GM23338 (cell line): ENCODE measurements at places on chromosomes 6 and 20. TPM values are rescaled to one million over a fixed set of nuclear protein-coding genes. Genes with fewer than 3 reads are reported as not detected.
A peak's percentile ranks its signal among the peaks of the same experiment; 100 is the strongest.

Gene C6orf141
- total RNA-seq: 4.0 and 5.2 TPM in 2 replicates

- no peak for DNase-seq
Observed at GRCh38 chr6:25360621-25361020, 81.4 kb downstream of the CARMIL1 start.

- peak; percentile 28 for DNase-seq
Observed at GRCh38 chr6:38264605-38265004, 375.1 kb downstream of the BTBD9 start.

- peak; percentile 59 for DNase-seq
Observed at GRCh38 chr6:25280344-25281074, 1.3 kb downstream of the CARMIL1 start.

Gene XKR7
- total RNA-seq: 3.0 and 3.9 TPM in 2 replicates

DNA sequence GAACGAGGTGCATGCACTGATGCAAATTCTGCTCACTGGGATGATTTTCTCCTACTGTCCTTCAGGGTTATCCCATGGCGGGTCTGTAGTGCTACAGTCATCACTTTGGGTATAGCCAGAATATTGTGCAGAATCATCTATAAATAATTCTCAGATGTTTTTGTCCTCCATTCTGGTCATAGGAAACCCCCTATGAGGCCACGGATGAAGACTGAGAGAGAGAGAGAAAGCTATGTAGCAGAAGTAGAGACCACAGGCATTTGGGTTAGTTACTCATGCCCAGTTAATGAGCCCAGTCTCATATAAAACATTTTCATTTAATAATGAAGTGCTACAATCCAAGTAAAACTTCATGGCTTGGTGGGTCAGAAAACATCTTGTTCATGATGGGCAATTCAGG, 145.1 kb upstream of the PLN start:
- no peak for DNase-seq

Gene RWDD2A
- 2.6 and 3.1 TPM in 2 replicates for total RNA-seq

- DNase-seq: no peak
Observed at GRCh38 chr20:45695496-45695895, 6.3 kb upstream of the WFDC13 start.

DNA sequence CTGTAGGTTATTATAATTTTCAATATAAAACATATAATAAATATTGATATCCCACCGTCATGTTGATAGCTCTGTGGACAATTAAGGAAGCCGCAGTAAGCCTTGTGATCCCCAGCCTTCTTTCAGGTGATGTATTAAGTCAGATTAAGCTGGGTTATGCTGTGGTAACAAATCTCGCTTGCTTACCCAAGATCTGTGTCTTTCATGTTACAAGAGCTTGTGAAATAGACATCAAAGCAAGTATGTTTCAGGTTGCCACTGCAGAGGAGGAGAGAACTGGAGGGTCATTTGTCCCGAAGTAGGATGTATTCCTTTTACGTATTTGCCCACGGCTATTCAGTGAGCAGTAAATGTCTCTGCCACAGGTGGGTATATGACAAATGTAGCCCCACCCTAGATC, 17.8 kb upstream of the BCKDHB start:
- no peak for DNase-seq

DNA sequence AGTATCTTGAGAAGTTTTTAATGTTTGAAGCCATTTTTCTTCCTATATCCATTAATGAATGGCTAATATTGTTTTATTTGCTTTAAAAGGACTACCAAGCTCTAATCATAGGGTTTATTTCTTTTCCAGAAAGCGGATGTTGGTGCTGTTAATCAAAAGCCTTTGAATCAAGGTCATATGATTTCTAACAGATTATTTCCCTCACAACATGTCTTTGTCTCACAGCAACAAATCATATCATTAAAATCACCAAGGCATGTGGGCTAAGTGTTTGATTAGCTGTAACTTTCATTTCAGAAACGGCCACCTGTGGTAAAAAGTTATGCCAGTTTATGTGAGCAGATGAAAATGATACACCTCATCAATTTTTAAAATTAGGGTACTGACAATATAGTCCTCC, 21.7 kb downstream of the TRAF3IP2 start:
- no peak for DNase-seq

- no peak for DNase-seq
Observed at GRCh38 chr6:24307881-24308280, 50.0 kb downstream of the DCDC2 start.

Gene KIAA1755
- 0.12 and 0.28 TPM in 2 replicates for total RNA-seq

DNA sequence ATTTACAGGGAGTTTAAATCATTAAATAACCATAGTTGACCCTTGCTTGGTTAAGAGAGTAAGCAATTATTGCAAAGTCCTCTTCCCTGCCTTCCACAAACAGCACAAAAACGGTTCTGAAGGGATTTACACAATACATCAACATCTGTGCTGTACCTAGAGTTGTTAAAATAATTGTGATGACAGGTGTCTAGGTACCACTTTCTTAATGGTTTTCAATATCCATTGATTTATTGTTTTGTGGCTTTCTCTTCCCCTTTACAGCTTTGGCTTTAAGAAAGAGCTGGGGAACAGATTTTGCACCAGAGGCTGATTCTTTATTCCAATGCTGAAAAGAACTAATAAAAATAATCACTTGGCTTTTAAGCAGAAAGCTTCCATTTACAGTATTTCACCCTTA, 598 bp upstream of the SOX4 start:
- DNase-seq: no peak

DNA sequence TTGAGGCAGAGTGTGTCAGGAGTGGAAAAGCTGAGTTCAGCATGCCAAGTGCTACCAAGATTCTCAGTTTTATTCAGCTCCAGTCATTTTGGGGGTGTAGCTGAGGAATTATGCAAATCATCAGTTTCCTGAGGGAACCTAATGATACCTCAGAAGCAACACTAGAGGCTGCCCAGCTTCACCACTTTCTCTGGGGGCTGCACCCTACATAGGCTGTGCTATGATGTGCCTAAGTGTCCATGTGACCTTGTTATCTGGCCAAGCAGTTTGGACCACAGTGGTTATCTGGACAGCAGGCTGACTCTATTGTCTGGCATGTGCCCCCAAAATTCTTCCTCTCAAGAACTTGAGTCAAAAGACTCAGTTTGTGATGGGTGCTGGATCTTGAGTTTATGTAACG, 374.6 kb upstream of the SYNCRIP start:
- DNase-seq: no peak
